ENCODE measurements at places on chromosomes 4 and X.
A peak's percentile ranks its signal among the peaks of the same experiment; 100 is the strongest.

- DNase-seq, result no peak
Observed at GRCh38 chr4:83609365-83609764, 73.5 kb downstream of the GPAT3 start.

GRCh38 chrX:109374262-109374960, 107.5 kb downstream of the GUCY2F start:
- DNase-seq, result peak; percentile 27

- no peak for DNase-seq
Observed at GRCh38 chr4:186669735-186670134, 53.9 kb downstream of the FAT1 start.

GRCh38 chr4:147354237-147354636, 126.7 kb upstream of the EDNRA start:
- no peak for DNase-seq

GRCh38 chr4:125262502-125262901, 52.3 kb upstream of the FAT4 start:
- DNase-seq, result no peak

- no peak for DNase-seq
Observed at GRCh38 chrX:72105436-72105835, 26.3 kb downstream of the RTL5 start.

DNA sequence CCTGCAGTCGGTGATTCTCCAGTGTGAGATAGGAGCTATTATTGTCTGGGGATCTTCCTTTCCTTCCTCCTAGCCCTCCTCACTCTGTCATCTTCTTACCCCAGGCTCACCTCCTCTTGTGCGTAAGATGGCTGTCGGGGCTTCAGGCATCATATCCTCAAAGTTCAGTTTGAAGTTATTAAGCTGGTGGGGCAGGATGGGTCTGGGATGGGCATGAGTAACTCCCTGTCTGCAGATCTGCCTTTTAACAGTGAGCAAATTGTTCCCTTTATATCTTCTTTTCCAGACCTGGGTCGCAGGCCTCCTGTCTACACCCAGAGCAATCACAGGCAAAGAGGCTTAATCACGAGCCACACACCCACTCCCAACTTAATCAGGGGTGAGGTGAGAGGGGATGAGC, 900 bp upstream of the MTMR1 start:
- DNase-seq, result no peak

DNA sequence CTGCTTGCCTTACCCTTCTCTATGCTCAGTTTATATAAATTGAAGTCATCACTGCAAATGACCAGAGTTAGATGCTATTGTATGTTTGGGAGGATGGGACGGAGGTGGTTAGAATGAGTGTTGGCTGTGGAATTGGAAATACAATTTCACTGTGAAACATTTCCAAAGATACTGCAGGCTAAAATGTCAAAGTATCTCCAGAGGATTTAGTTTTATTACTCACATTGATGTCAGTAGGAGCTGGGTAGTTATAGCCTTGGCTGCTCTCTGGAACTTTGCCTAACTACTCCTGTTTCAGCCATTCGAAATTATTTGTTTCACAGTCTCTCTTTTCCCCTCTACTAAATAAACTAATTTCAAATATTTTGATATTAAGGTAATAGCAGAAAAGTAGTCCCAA, 92.6 kb upstream of the PPP3CA start:
- peak; percentile 11 for DNase-seq

DNA sequence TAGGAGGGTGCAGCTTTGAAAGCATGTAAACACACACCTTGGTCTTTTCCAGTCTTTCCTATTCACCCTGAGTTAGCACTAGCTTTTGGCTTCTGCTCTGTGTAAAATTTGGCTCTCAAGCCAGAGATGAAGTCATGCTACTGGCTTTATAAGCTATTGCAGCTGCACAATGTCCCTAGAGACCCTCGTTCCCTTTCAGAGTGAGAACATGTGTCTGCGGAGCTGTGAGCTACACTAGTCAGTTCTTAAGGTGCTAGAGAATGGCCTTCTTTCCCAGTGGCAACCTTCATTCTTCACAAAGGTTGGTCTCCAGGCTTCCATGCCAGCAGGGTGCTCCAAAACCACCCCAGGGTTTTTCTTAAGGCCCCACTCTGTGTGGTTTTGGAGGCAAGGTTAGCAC, 199.1 kb downstream of the SPATA18 start:
- peak; percentile 3 for DNase-seq

DNA sequence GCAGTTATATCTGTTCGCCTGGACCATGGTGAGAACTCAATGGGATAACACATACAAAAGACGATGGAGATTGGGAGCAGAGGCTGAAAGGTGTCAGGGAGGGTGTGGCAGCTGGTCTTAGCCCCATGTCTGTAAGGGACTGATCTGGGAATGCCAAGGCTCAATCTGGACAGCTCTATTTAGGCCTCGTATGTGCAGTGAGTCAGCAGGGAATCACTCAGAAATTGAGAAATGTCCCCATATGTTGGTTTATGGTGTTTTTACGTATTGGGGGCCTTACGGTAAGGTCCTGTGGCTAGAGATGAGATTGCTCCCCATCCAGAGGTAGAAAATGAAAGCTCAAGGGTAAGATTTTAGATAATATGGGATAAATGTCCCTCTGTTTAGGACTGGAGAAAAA, 71.4 kb upstream of the TTC29 start:
- no peak for DNase-seq

GRCh38 chr4:7771541-7772507, 167.8 kb downstream of the AFAP1 start:
- DNase-seq, result no peak

DNA sequence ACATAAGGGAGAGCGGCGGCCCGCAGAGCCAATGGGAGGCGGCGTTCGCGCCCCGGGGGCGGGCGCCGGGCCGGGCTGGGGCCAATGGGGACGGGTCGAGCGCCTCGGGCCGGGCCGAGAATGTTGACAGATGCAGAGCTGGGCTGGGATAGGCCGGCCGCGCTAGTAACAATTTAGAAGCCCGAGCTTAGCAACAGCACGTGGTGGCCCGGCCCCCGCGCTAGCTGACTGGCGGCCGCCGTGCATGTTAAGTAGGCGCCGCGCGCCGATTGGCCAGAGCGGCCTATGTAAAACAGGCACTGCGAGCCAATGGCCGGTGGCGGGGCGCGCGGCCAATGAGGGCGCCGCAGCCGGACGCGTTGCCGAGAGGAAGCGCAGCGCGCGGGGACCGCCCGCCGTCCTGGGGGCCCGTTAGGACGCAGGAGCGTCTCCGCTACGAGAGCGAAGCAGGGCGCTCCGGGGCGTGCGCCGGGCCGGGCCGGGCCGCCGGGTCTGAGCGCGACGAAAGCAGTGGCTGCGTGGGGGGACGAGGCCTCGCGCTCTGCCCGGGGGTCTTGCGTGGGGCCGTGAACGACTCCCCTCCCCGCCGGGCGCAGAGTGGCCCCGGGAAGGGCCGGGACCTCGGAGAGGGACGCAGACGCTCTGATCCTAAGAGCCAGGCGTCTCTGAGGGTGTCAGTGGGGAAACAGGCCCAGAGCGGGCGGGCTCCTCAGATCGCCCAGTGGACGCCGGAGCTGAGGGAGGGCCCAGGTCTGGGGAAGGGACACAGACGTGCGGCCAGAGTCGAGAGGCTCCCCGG, 435 bp upstream of the MXD4 start:
- peak; percentile 100 for DNase-seq

DNA sequence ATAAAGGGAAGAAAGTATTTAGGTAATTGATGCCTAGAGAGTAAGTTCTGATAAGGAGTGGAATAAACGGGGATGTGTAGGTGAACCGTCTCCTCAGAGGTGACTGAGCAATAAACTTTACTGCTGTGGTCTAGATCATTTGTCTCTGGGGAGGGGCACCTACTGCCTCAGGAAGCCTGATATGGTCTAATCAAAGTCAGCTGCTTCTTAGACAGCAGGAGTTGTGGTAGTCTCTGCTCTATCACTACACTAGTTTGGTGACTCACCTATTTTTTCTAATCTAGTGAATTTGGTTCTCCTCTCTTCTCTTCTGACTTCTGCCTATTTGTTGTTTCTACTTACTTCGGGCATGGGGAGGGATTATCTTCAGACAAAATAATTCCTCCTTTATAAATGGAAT, 95.1 kb upstream of the STIM2 start:
- no peak for DNase-seq

GRCh38 chr4:24770032-24770584, 25.3 kb upstream of the SOD3 start:
- peak; percentile 98 for DNase-seq

DNA sequence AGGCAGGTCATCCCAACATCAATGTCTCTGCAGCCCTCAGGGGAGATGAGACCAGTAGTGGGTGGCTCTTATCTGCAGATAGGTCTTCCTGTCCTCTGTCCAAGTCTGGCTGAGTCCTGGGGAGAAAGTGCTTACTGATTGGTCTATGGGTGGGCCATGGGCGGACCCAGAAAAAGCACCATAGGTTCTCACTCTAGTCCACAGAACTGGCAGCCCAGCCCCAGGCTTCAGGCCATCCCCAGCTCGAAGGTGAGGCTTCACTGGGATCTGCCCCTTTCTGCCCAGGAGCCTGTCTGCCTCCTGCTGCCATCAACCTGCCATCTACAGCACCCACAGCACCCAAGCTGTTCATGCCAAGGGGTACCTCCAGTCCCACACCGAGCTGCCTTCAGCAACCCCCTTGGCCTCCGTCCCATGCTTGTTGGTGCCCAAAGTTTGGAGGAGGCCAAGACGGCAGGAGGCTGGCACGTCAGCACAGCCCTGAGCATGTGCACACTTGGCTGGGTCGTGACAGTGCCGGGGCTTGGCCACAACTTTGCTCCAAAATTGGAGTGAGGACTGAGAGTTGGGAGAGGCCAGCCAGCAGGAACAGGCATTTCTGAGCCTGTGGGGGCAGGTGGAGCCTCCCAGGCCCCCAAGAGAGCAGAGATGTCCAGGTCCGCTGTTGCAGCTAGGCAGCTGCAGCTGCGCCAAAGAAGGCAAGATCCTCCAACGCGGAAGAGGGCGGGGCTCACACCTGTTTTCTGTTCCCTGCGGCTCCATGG, 99.6 kb downstream of the IQCM start:
- DNase-seq, result no peak

DNA sequence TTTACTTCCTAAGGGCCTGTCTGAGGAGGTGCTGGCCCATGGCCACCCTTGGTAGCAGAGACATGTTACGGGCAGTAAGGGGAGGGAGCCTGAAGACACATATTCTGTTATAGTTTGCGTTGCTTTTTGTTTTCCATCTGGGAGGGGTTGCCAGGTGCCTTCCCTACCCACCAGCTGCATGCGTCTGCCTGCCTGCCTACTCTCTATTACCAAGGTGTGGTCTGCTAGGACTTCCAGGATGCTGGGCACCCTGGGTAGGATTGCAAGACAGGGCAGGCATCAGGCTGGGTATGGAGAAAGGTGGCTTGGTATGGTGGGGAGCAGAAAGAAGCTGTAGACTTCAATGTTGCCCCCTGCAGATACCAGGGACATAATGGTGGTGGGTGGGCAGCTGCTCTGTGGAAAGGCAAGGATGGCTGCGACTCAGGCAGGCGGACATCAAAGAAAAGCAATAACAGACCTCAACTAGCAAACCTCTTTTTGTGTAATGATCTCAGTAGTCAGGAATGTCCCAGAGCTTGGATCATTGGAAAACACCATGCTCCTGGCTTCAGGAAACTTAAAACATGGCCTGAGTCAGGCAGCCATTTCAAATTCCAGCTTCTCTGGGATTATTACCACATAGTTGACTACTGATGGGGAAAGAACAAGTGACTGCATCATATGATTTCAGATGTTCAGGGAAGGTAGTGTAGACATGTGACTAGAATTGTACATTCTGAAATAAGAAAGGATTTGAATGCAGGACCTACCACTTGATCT, 67.8 kb downstream of the HOPX start:
- peak; percentile 85 for DNase-seq

- no peak for DNase-seq
Observed at GRCh38 chrX:45584717-45585116, 384.0 kb upstream of the DIPK2B start.

- DNase-seq, result no peak
Observed at GRCh38 chrX:30948626-30949025, 59.6 kb upstream of the TAB3 start.

DNA sequence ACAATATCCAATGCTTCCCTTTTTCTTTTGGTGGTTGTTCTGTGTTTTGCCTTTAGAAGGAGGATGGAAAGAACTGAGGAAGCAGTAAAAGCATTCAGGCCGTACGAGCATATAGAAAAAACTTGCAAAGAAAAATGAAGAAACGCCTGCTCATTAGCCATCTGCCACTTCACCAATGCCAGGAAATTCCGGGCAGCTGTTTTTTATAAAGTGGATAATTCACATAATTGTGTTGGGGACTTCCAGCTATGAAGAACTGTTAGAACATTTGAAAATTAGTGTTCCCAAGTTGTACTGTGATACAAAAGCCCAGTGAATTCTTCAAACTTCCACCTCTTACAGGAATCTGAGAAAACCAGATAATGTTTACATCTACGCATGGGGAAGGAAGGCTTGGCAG, 11.7 kb downstream of the RELL1 start:
- DNase-seq, result no peak

- no peak for DNase-seq
Observed at GRCh38 chrX:46311581-46312120, 233.6 kb downstream of the ZNF674 start.

GRCh38 chr4:96713271-96713850, 873.5 kb downstream of the PDHA2 start:
- DNase-seq, result no peak

DNA sequence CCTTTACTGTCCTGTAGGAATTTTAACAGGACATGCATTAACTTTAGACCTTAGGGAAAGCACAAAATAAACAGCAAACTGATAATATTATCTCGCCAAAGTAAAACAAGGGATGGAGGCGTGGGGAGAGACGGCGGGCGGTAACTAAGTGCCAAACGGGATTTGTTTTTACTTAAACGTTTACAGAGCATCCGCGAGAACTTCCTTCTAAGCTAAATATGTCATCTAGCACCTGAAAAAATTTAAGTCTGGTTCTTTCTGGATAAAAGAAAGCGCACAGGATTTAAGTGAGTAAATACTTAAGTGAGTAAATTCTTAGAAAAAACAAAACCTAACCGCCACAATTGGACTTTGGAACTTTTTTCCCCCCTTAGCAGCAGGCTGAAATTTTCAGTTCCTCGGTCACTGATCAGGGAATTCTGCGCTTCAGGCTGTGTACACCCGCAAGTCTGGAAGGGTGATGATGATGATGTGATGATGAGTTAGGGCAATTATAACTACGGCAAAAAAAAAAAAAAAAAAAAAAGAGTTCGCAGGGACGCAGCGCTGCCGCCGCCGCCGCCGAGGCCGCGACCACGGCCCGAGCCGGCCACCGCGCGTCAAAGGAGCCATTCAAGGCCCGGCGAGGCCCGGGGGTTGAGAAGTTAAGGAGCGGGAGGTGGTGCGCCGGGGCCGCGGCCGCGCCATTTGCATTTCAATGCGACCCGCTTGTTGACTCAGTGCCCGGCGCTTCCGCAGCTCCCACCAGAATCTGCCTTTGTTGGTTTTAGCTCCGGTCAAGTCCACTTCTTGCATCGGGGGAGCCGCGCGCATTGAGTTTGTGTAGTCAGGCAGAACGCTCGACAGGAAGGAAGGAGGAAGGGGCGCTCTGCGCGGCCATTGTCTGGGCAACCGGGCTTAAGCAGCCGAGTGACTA, 108.8 kb downstream of the SPRY1 start:
- peak; percentile 76 for DNase-seq

GRCh38 chrX:68732906-68733493, 85.5 kb downstream of the STARD8 start:
- DNase-seq, result peak; percentile 12

- DNase-seq, result no peak
Observed at GRCh38 chr4:70158576-70158975, 4.5 kb downstream of the PRR27 start.

- no peak for DNase-seq
Observed at GRCh38 chr4:53501561-53501960, 89.7 kb downstream of the LNX1 start.

All from astrocyte of the spinal cord (primary cell).